Heart right ventricle (tissue), 16 donors: ENCODE measurements at places on chromosomes 7 and 10. TPM values are rescaled to one million over a fixed set of nuclear protein-coding genes. Genes with fewer than 3 reads are reported as not detected.

DNA sequence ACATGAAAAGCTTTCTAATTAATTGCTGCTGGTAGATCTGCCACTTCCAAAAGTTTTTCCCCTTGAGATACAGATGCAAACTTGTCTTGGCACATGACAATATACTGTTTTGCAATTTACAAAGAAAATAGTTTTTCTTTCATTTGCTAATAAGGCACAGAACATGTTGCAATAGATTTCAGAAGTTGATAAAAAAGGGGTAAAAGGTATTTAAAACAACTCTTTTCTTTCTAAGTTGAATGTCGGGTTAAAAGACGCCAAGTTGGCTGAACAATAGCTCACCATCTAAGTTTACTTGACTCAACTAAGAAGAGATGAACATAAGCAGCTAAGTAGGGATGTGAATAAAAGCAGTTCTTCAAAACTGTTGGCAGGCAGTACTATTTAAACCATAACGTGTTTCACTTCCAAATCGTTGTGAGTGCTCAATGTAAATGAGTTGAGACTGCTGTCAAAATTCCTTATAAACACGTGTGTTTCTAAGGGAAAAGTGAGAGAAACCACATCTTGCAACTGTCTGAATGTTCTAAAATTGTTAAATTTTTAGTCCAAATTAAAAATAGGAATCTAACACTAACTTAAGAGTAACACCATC is 14.5 kb upstream of the THSD7A start:
- no peaks in the 10 kb centered on the region for H3K36me3 ChIP-seq
- no peak overlapping the region for H3K4me3 ChIP-seq
- DNase-seq: no peak
- no peak overlapping the region for H3K27ac ChIP-seq

DNA sequence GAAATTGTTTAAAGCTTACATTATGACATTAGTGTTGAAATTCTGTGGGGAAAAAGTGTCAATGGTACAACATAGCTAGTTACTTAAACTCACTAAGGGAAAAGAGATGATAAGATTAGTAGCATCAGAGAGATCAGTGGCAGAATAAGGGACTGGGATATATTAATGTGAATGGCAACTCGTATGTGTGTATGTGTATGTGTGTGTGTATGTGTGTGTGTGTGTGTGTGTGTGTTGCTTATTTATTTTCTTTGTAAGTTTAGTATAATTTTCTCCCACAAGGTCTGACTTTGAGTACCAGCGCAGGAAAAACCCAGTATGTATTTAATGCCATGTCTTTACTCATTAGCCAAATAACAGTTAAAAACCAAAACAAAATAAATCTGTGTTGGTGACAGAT is 256.1 kb downstream of the ARHGAP21 start:
- peaks cover 65% of the 10 kb centered on the region for H3K4me1 ChIP-seq
- no peaks in the 10 kb centered on the region for H3K36me3 ChIP-seq
- H3K27ac ChIP-seq: no peak overlapping the region
- no peaks in the 10 kb centered on the region for H3K27me3 ChIP-seq

GRCh38 chr7:1242256-1242605 is 9.6 kb downstream of the UNCX start:
- peaks cover 9% of the 10 kb centered on the region for H3K4me1 ChIP-seq
- H3K36me3 ChIP-seq: no peaks in the 10 kb centered on the region
- H3K4me3 ChIP-seq: no peak overlapping the region
- H3K27ac ChIP-seq: no peak overlapping the region
- DNase-seq: no peak
- H3K27me3 ChIP-seq: peaks cover 100% of the 10 kb centered on the region

DNA sequence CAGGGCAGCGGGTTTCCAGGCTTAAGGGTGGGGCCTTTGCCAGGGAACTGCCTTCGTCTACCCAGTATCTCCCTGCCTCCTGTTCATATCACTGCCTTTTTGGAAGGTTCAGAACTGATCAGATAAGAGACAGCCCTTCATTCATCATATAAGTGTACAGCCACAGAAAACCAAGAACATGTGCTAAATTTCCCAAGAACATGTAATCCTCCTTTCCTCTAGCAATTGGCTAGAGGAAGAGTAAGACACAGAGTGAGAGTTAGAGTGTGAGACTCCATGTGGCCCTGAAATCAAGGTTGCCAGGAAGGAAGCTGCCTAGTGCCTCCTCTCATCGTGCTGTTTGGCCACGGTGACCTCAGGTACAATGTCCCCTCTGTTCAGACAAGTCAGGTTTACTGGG is 770.9 kb downstream of the TNS3 start:
- no peak overlapping the region for H3K4me3 ChIP-seq
- no peak for DNase-seq
- no peak overlapping the region for H3K27ac ChIP-seq
- no peaks in the 10 kb centered on the region for H3K36me3 ChIP-seq
- H3K4me1 ChIP-seq: peaks cover 13% of the 10 kb centered on the region

GRCh38 chr7:140084972-140085371 is 22.2 kb upstream of the PARP12 start:
- DNase-seq: no peak
- H3K4me1 ChIP-seq: peaks cover 25% of the 10 kb centered on the region
- no peaks in the 10 kb centered on the region for H3K27me3 ChIP-seq
- no peaks in the 10 kb centered on the region for H3K36me3 ChIP-seq
- no peak overlapping the region for H3K27ac ChIP-seq

DNA sequence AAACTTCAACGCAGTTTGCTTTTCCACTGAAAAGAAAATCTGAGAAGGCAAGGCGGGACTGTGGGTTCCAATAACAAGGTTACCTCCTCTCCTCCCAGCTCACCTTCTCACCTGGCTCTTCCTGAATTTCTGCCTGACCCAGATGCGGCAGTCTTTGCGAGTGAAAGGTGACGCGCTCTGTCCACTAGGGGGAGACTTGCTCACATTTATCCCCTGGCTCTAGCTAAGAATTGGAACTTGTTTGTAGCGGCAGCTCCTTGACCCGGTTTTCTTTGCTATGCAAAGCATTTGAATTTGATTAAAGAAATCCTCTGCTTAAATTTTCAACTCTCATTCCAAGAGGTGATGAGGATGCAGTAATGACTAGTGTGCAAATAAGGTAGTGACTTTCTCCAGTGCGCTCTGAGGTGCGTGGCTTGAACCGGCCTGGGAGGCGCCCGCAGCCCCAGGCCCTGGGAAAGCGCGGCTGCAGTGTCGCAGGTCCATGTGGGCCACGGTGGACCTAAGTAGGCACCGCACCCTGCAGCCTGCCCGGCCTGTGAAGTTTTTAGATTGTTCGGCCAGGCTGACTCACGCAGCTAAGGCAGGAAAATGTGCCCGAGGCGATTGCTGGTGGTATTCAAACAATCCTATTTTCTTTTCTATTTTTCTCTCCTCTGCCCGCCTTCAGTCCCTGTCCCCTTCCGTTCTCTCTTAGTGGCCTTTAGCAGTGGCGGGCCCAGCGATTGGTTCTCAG is 336.9 kb upstream of the NPSR1 start:
- no peaks in the 10 kb centered on the region for H3K36me3 ChIP-seq
- no peaks in the 10 kb centered on the region for H3K27me3 ChIP-seq
- no peak overlapping the region for H3K4me3 ChIP-seq
- H3K27ac ChIP-seq: no peak overlapping the region

- DNase-seq: no peak
- H3K27me3 ChIP-seq: no peaks in the 10 kb centered on the region
- no peak overlapping the region for H3K4me3 ChIP-seq
Observed at GRCh38 chr10:31081937-31082840, 50.5 kb upstream of the ZNF438 start.

- H3K4me3 ChIP-seq: no peak overlapping the region
- H3K36me3 ChIP-seq: no peaks in the 10 kb centered on the region
- H3K27ac ChIP-seq: no peak overlapping the region
- DNase-seq: no peak
- peaks cover 9% of the 10 kb centered on the region for H3K4me1 ChIP-seq
Observed at GRCh38 chr7:17722798-17723197, 217.5 kb downstream of the SNX13 start.

GRCh38 chr7:99837649-99838361 is 10.0 kb downstream of the CYP3A43 start:
- H3K36me3 ChIP-seq: no peaks in the 10 kb centered on the region
- no peak overlapping the region for H3K27ac ChIP-seq
- no peak for DNase-seq

DNA sequence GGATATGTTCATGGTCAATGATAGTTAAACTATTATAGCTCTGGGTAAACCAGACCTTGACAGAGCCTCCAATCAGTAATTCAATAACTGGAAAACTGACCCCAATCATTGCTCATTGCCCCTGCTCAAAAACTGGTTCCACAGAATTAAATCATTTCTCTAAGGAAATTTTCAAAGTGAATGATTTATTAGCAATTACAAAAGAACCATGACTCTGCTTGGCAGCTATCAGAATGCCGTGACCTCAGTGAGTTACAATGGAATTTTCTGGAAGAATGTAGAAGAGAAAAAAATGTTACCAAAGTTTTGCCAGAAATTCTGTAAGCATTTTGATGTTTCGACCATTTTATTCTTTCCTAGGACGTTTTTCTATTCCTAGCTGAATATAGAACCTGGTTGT is 106.8 kb upstream of the APBB1IP start:
- no peaks in the 10 kb centered on the region for H3K27me3 ChIP-seq
- H3K4me1 ChIP-seq: no peaks in the 10 kb centered on the region
- H3K36me3 ChIP-seq: no peaks in the 10 kb centered on the region
- H3K4me3 ChIP-seq: no peak overlapping the region
- H3K27ac ChIP-seq: no peak overlapping the region

DNA sequence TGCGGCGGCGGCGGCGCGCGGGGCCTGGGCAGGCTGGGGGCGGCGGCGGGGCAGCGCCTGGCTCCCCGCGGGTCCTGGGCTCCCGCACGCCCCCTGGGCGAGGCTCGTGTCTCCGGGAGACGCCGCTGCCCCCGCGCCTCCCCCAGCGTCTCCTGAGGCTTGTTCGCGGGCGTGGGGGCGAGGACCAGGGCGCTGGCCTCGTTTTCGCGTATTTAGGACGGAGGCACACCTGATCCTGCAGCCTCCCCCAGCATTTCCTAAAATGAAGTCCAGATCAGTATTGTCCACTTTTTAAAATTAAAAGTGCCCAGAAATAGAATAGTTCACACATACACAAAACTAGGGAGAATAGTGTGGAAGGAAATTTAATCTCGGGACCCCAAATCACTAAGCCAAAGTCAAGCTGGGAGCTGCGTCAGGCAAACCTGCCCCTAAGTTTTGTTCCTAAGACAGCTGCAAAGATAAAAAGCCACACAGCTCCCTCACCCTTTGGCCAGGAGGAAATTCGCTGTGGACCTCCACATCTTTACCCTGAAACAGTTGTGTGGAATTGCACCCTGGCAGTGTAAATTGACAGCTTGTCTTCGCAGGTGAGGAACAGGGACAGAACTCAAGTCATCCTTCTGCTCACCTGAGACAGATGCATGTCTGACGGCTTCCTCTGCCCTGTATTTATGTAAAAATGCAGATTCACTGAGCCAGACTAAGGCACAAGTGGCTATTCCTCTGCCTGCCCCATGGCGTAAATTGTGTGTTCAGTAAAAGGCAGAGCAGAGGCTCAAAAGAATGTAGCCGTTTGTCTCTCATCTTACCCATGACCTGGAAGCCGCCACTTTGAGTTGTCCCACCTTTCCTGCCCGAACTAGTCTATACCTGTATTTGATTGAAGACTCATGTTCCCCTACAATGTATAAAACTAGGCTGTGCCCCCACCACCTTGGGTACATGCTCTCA is 740 bp downstream of the GALNT11 start:
- H3K27ac ChIP-seq: peak overlapping the region; percentile 85
- no peaks in the 10 kb centered on the region for H3K36me3 ChIP-seq
- no peak for DNase-seq
- no peaks in the 10 kb centered on the region for H3K4me1 ChIP-seq
- peak overlapping the region; percentile 87 for H3K4me3 ChIP-seq

DNA sequence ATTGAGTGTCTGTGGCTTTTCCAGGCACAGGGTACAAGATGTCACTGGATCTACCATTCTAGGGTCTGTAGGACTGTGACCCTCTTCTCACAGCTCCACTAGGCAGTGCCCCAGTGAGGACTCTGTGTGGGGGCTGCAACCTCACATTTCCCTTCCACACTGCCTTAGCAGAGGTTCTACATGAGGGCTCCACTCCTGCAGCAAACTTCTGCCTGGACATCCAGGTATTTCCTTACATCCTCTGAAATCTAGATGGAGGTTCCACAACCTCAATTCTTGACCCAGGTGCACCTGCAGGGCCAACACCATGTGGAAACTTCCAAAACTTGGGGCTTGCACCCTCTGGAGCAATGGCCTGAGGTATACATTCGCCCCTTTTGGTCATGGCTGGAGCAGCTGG is 183.7 kb downstream of the KCND2 start:
- no peak overlapping the region for H3K27ac ChIP-seq
- no peaks in the 10 kb centered on the region for H3K27me3 ChIP-seq
- no peaks in the 10 kb centered on the region for H3K4me1 ChIP-seq
- H3K4me3 ChIP-seq: no peak overlapping the region
- H3K36me3 ChIP-seq: no peaks in the 10 kb centered on the region
- no peak for DNase-seq

GRCh38 chr7:8282162-8282561 is 20.2 kb upstream of the ICA1 start:
- peak; percentile 12 for DNase-seq
- peaks cover 27% of the 10 kb centered on the region for H3K4me1 ChIP-seq
- no peak overlapping the region for H3K27ac ChIP-seq
- H3K27me3 ChIP-seq: no peaks in the 10 kb centered on the region

DNA sequence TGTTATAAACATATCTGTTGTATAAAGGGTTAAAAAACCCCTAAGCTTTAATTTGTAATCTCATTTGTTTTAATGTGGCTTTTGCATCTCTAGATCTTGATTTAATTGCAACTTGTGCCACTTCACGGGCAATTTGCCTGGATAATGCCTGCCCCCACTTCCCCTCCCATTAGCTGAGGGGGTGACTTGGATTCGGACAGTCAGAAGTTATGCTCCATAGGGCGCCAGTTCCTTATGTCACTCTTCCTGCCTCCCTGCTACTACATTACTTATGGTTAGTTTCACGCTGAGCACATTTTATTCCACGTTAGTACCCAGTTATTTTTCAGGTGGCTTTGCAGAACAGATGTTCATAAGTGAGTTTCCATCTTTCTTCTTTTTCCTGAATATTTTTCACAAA is 1015.2 kb upstream of the PHF14 start:
- H3K27me3 ChIP-seq: no peaks in the 10 kb centered on the region
- H3K4me1 ChIP-seq: no peaks in the 10 kb centered on the region
- no peak for DNase-seq
- no peak overlapping the region for H3K27ac ChIP-seq
- H3K36me3 ChIP-seq: no peaks in the 10 kb centered on the region
- H3K4me3 ChIP-seq: no peak overlapping the region

- no peak overlapping the region for H3K27ac ChIP-seq
- no peak for DNase-seq
- no peak overlapping the region for H3K4me3 ChIP-seq
Observed at GRCh38 chr10:47207281-47207615, 92.7 kb upstream of the GDF10 start.

The CCDC172 gene
- not detected for total RNA-seq

The SEMA3C gene
- 52.2 TPM for total RNA-seq

The IFIT1 gene
- total RNA-seq: 28.4 TPM

The ELFN1 gene
- 3.4 TPM for total RNA-seq

The CALML3 gene
- total RNA-seq: not detected

The SDHAF3 gene
- total RNA-seq: 17.1 TPM

The C10orf71 gene
- total RNA-seq: 164 TPM

The SPDYE8 gene
- not detected for total RNA-seq

The FOXP2 gene
- total RNA-seq: 4.7 TPM
